ENCODE measurements at places on chromosomes 2 and 18. TPM values are rescaled to one million over a fixed set of nuclear protein-coding genes. Genes with fewer than 3 reads are reported as not detected.

Gene SLC9A2
- 3.3 TPM for total RNA-seq

Gene FBXO48
- total RNA-seq = 2.2 TPM

Gene ZNF512
- 20.3 TPM for total RNA-seq

Gene QPCT
- 58.5 TPM for total RNA-seq

Gene MATN3
- 0.76 TPM for total RNA-seq

Gene RAX
- not detected for total RNA-seq

Gene SPHKAP
- total RNA-seq = not detected
